HFF-Myc (cell line): ENCODE measurements at places on chromosomes 1 and 21.
A peak's percentile ranks its signal among the peaks of the same experiment; 100 is the strongest.

DNA sequence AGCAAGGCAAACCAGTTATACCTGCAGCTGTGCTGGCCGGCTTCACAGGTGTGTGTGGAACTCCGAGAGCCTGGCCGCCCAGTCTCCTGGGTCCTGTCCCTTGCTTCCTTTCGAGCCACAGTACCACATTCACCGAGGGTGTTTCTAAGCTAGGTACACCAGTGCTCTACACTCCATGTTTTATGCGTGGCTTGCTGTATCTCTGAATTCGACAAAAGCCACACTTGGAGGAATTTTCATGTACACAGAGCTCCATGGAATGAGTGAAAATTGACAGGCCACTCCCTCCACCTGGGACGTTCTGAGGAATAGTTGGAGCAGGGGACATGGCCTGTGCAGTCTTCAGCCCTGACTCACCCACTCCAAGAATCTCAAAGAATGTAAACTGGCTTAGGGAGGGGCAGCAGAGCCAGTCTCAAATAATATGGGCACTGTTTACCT is 14.0 kb downstream of the ETS2 start:
- DNase-seq: no peak

GRCh38 chr1:117367046-117368025 is at the start of gene MAN1A2:
MAN1A2 (plus strand) TSS chr1:117367449; CDS start chr1:117368184, 735 bp downstream.
- DNase-seq: peak; percentile 41

- DNase-seq: no peak
These were observed 33.4 kb downstream of the HSD17B7 start for GRCh38 chr1:162823771-162824525.

DNA sequence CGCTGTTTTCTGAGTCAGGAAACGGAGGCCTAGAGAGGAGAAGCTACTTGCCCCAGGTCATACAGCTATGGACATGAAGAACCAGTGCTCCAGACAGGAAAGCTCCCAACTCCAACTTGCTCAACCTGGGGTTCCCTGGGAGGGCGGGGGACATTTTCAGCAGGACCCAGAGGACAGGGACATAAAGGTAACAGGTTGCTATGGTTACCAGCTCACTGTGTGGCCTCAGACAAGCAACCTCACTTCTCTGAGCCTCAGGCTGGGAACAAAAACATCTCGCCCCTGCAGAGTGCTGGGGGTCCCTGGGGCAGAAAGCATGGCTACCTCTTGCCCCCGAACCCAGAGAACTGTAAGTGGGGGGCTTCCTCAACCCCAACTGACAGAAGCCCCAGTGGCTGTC is 16.1 kb downstream of the FBXO2 start:
- no peak for DNase-seq

GRCh38 chr1:117653732-117654492 is 48.1 kb downstream of the TENT5C start:
- no peak for DNase-seq

DNA sequence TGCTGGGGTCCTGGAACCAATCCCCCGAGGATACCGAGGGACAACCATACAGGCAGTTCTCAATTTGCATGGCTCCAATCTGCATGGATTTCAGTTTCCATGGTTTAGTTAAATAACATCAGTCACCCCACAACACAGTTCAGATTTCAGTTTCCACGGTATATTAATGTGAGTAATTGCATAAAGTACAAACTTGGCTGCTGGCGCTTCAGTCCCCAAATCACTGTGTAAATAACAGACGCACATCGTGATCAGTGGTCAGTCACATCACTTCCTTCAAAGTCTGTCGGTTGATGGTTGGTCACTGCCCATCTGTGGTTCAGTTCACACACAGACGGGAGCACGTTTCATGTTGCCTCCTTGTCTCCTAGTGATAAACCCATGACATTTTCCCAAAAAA is 66.4 kb upstream of the LPGAT1 start:
- DNase-seq: no peak
